ENCODE measurements at places on chromosomes 6 and 20. TPM values are rescaled to one million over a fixed set of nuclear protein-coding genes. Genes with fewer than 3 reads are reported as not detected.
A peak's percentile ranks its signal among the peaks of the same experiment; 100 is the strongest.

Gene TNFRSF21
- 2.5 TPM for total RNA-seq

Gene STMND1
- not detected for total RNA-seq

Gene C6orf58
- not detected for total RNA-seq

Gene HEY2
- not detected for total RNA-seq

Gene OVOL2
- not detected for total RNA-seq

DNA sequence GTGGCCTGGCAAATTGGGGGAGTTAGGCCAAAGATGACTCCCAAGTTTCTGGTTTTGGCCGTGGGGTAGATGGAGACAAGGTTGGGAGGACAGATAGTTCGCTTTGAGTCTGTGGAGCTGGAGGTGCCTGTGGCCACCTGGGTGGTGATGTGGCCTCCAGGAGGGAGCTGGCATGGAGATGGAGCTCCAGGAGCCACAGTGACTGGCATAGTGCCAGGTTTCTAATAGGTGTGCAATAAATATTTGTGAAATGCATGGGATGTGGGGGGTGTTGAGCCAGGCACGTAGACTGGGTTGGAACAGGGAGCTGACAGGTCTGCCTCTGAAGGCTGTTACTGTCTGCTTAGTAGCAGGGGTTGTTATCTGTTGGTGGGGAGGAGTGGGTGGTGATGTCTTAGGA, 102.7 kb downstream of the PAX1 start:
- H3K4me1 ChIP-seq, result no peaks in the 10 kb centered on the region
- no peak overlapping the region for H3K27ac ChIP-seq
- no peak overlapping the region for H3K4me3 ChIP-seq
- no peak for DNase-seq
- no peaks in the 10 kb centered on the region for H3K36me3 ChIP-seq

DNA sequence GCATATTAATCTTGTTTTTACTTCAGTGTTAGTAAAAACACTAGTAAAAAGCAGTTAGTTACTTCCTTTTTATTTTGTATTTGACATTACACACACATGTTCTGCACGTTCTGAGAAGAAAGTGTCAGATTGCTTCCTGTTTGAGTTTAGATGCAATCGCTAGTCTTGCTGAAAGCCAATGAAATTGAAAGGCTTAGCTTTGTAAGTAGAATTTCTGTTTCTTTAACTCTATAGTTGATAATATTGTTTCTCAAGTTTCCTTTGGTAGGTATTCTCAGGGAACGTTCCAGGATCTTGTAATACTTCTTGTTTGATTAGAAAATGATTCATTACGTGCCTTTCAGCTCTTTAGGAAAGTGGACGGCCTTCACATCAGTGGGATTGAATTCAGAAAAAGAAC, 55.0 kb downstream of the CDKAL1 start:
- no peaks in the 10 kb centered on the region for H3K36me3 ChIP-seq
- H3K27me3 ChIP-seq, result no peaks in the 10 kb centered on the region
- DNase-seq, result no peak

GRCh38 chr6:126041516-126041915, 55.2 kb downstream of the TRMT11 start:
- H3K27me3 ChIP-seq, result no peaks in the 10 kb centered on the region
- H3K4me3 ChIP-seq, result no peak overlapping the region
- DNase-seq, result no peak
- no peak overlapping the region for H3K27ac ChIP-seq
- H3K36me3 ChIP-seq, result no peaks in the 10 kb centered on the region

DNA sequence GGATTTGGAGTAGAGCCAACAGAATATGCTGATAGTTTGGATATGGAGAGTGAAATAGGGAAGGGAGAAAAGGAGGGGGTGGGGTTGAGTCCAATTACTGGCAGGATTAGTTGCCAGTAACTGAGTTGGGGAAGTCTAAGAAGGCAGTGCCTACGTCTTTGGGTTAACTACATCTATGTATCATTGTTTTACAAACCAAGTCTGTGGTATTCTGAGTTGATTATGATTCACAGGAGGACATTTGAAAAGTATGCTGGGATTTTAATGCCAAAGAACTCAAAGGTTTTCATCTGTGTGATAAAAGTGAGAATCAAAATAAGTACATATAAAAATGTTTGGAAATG, 14.7 kb downstream of the DSE start:
- H3K36me3 ChIP-seq, result no peaks in the 10 kb centered on the region
- no peak overlapping the region for H3K4me3 ChIP-seq
- H3K27ac ChIP-seq, result 0 out of 2 replicates have a peak overlapping the region, but pooled peaks have one; percentile 15
- peak; percentile 82 for DNase-seq

DNA sequence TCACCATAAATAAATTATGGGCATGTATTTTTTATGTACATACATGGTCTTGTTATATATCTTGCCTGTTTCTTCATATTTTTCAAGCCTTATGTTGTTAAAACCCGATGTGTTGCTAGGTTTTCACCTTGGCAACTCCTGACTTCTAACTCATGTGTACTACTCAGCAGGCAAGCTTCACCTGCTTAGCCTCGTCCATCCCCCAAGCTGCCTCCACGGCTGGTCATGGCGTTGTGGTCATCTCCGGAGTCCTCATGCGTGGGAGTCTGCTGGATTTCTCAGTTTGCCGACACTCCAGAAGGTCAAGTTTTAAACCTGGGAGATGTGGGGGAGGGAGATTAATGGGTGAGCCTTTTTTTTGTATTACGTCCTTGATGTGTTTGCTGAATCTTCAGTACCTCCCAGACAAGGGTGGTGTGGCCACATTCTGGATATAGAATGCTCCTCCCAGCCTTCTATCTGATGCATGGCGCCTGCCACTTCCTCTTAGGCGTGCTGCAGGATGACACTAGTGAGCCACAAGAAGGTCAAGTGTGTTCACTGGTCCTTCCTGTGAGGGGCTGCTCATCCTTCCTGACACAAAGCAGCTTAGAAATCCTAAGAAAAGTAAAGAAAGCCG, 26.6 kb upstream of the EDN3 start:
- H3K36me3 ChIP-seq, result no peaks in the 10 kb centered on the region
- no peak overlapping the region for H3K27ac ChIP-seq
- no peaks in the 10 kb centered on the region for H3K27me3 ChIP-seq
- DNase-seq, result no peak
- H3K4me1 ChIP-seq, result no peaks in the 10 kb centered on the region

DNA sequence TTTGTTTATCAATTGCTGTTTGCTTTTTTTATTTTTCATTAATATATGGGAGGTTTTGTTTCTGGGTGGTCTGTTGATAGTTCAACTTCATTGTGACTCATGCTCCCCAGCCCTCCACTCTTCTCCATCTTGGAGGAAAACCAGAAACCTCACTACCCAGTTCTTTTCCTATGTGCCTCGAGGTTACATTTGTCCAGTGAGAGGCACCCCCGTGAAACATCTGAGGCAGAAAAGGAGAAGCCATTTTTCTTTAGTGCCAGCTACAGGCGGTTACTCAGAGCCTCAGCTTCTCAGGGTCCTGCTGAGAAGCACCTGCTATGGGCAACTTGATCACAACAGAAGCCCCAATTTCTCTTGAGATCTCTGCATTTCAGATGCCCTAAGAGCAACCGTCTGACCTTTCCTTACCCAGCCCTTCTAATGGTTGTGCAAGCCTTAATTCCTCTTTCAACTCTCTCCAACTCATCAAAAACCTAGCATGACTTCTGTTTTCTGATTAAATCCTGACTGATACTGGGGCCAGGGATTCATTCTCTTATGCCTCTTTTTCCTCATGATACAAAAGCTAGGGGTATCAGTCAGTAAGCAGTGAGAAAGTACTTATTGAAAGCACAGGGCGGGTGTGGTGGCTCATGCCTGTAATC, 144.6 kb downstream of the ELOVL4 start:
- H3K27me3 ChIP-seq, result no peaks in the 10 kb centered on the region
- H3K4me3 ChIP-seq, result no peak overlapping the region
- no peaks in the 10 kb centered on the region for H3K4me1 ChIP-seq
- no peak overlapping the region for H3K27ac ChIP-seq
- DNase-seq, result no peak

DNA sequence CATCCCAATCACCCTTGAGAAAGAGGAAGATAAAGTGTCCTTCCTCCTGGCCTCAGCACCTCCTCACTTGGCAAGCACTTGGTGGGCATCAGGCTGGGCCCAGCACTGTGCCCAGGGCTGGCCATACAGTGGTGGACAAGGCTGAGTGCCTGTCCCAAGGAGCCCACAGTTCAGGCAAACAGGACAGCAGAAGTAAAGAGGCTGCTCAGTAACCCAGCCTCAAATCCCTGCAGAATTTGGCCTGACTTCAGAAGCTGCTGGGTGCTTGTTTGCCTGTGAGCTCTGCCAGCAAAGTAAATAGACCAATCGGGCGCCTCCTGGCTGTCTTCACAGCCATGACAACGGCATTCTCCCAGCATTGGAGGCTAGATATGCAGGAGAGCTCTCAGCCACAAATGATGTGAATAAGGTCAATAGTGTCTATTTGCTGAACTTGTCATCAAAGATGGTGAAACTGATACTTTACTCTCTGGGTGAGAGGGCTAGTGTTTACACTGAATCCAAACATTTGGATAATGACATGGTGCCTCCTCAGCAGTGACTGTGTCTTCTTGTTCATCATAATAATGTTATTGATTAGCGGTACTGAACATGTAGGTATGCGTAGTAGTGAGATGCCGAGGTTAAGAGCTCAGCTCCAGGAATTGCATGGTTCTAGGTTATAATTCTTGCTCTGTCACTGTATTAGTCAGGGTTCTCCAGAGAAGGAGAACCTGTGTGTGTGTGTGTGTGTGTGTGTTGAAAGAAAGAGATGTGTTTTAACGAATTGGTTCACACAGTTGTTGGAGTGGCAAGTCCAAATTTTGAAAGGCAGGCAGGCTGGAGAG, 36.9 kb upstream of the FANCE start:
- H3K27me3 ChIP-seq, result no peaks in the 10 kb centered on the region
- peaks cover 32% of the 10 kb centered on the region for H3K4me1 ChIP-seq
- no peak overlapping the region for H3K4me3 ChIP-seq
- peaks cover 54% of the 10 kb centered on the region for H3K36me3 ChIP-seq
- peak; percentile 96 for DNase-seq
- peak overlapping the region; percentile 77 for H3K27ac ChIP-seq

DNA sequence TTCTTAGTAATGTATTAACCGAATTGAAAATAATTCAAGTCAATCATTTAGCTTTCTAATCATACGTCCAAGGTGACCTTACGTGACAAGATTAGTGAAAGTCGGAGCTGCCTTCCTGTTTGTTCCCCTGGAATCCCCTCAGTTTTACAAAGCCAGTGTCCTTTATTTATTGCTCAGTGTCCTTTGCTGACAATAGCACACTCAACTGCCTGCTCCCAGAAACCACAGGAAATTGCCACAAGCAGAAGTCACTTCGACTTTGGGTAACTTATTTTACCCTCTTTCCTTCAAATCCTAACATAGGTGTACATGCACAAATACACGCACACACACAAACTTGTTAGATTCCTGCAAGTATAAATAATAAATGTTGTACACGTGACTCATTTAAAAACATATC, 1167.7 kb upstream of the ADGRB3 start:
- H3K4me1 ChIP-seq, result no peaks in the 10 kb centered on the region
- DNase-seq, result no peak
- H3K27me3 ChIP-seq, result no peaks in the 10 kb centered on the region
- H3K27ac ChIP-seq, result no peak overlapping the region
- H3K4me3 ChIP-seq, result no peak overlapping the region

- no peak overlapping the region for H3K4me3 ChIP-seq
- no peak for DNase-seq
- H3K27ac ChIP-seq, result no peak overlapping the region
Measured at GRCh38 chr6:34315780-34316179, 67.0 kb upstream of the SMIM29 start.

DNA sequence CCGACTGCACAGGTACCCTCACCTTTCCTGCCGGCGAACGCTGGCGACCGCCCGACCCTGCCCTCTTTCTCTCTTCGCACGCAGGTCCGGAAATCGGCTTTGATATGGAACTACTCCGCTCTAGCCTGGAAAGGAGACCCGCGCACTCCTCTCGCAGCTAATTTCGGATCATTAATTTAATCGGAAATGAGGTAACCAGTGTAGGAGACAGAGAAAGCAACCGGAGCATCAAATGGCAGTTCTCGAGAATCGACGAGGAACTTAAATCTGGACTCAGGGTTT, 949 bp upstream of the ATXN1 start:
- no peak for DNase-seq
- H3K27ac ChIP-seq, result peak overlapping the region; percentile 89
- H3K27me3 ChIP-seq, result no peaks in the 10 kb centered on the region
- peak overlapping the region; percentile 91 for H3K4me3 ChIP-seq
- peaks cover 9% of the 10 kb centered on the region for H3K4me1 ChIP-seq
- peaks cover 2% of the 10 kb centered on the region for H3K36me3 ChIP-seq

DNA sequence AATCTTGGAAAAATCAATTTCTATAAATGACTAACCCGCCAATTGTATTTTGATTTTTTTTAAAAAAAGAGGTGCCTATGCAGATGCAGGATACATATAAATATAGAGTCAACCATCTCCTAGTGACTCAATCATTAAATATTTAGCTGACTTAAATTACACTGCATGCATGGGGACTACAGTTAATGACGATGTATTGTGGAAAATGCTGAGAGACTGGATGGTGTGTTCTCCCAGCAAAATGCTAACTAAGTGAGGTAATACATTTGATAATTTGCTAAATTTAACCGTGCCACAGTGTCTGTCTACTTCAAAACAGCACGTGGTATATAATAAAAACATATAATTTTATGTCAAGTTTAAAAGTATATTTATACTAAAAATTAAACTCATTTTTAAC, 341.6 kb downstream of the PRKN start:
- H3K36me3 ChIP-seq, result no peaks in the 10 kb centered on the region
- no peak overlapping the region for H3K4me3 ChIP-seq
- no peaks in the 10 kb centered on the region for H3K27me3 ChIP-seq
- H3K27ac ChIP-seq, result no peak overlapping the region

DNA sequence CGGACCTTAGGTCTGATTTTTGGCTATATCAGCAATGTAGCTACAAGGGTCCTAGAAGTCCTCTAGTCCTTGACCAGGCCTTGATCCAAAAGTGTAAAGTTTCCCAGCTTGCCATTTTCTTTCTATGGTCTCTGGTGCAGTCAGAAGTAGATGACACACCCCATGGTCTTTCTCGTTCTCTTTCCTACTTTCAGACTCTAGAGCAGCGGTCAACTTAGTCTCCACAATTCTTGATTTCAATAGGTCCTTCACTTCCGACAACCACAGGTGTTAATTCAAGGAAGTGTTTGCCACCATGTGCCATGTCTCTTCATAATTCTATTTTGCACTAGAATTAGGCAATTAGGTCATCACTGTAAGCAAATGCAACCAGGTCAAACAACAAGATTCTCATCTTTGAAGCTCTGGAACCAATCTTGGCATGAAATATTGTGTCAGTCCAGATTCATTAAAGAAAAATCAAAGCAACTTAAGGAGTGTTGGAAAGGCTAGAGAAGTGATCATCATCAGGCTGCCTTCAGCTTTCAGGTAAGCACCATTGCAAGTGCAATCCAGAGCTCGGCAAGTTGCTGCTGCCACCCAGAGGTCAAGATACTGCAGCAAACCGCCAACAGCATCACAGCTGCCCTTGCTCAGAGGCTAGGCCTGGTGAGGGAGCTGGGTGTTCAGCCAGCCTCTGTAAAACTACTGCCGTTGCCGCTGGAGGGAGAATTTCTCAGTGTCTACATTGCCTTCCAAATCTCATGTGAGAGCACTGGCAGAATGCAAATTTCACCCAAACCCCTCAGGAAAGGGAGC, 5.6 kb upstream of the SYNE1 start:
- H3K27me3 ChIP-seq, result no peaks in the 10 kb centered on the region
- no peaks in the 10 kb centered on the region for H3K4me1 ChIP-seq
- no peaks in the 10 kb centered on the region for H3K36me3 ChIP-seq
- H3K4me3 ChIP-seq, result no peak overlapping the region

GRCh38 chr6:110201151-110201884, 21.1 kb downstream of the CDC40 start:
- no peaks in the 10 kb centered on the region for H3K36me3 ChIP-seq
- H3K27me3 ChIP-seq, result no peaks in the 10 kb centered on the region
- H3K4me3 ChIP-seq, result no peak overlapping the region
- DNase-seq, result no peak
- no peak overlapping the region for H3K27ac ChIP-seq
- no peaks in the 10 kb centered on the region for H3K4me1 ChIP-seq

- H3K4me1 ChIP-seq, result peaks cover 22% of the 10 kb centered on the region
- DNase-seq, result peak; percentile 40
- H3K36me3 ChIP-seq, result peaks cover 8% of the 10 kb centered on the region
- H3K4me3 ChIP-seq, result no peak overlapping the region
Measured at GRCh38 chr6:71410164-71410566, 121.6 kb downstream of the OGFRL1 start.
